Fibroblast of lung (primary cell): ENCODE measurements at places on chromosomes 1 and 21.

- H3K27ac ChIP-seq, result no peak overlapping the region
- no peaks in the 10 kb centered on the region for H3K4me1 ChIP-seq
- H3K36me3 ChIP-seq, result peaks cover 12% of the 10 kb centered on the region
- no peaks in the 10 kb centered on the region for H3K27me3 ChIP-seq
Measured at GRCh38 chr21:46381541-46381940, 57.6 kb downstream of the PCNT start.

DNA sequence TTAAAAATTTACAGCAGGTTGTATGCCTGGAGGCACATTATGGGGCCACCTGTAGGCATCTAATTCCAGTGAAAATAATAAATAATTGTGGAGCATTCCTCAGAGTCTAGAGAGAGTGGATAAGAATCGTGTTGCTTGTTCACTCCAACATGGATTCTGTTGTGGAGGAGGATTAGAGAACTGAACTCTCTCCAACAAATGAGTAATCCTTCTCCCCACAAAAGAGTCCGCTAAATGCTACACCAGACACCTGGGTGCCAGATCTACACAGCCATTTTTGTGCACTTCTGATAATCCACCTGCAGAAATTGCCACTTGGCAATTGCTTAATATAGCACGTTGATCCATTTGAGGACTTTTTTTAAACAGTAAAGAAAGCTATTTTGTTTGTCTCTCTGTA lies 113.7 kb upstream of the DPYD start:
- H3K27ac ChIP-seq, result no peak overlapping the region
- no peak for DNase-seq
- no peak overlapping the region for H3K4me3 ChIP-seq
- H3K4me1 ChIP-seq, result no peaks in the 10 kb centered on the region
- H3K27me3 ChIP-seq, result no peaks in the 10 kb centered on the region

DNA sequence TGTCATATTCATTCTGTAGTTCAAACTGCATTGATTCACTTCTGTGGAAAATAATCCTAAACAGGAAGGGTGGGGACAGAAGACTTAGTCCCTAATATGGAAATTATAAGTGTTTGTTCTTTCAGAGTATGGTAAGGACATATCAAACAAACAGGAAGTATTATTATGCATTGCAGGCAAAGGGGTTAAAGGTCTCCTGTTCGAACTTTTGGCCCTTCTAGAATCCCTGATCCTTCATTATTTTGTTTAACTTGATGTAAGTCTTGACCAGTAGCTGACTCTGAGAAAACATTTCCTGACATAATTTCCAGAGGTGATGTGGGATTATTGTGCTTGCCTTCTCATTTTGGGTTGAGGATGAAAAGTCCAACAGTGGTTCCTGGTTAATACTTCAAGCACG lies 215.4 kb upstream of the ADGRL2 start:
- no peak overlapping the region for H3K4me3 ChIP-seq
- H3K27ac ChIP-seq, result no peak overlapping the region
- no peaks in the 10 kb centered on the region for H3K4me1 ChIP-seq

DNA sequence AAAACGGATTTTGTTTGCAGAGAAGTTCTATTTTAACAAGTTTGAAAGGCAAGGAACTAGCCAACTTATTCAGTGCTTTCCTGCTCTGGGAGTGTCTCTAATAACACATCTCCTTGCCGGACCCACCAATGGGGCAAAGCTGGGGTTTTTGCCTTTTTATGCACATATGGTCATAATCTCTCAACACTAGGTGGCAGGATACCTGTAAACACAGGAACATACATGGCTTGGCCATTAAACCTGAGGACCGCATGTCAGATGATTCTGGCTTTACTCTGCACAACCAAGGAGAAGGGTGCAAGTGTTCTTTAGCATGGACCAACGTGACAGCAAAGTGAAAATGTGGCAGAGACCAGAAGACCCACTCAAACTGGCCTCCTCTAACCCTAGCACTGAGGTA lies 4.9 kb downstream of the TMEM9 start:
- H3K27ac ChIP-seq, result no peak overlapping the region
- no peaks in the 10 kb centered on the region for H3K27me3 ChIP-seq
- DNase-seq, result peak; percentile 25
- H3K36me3 ChIP-seq, result peaks cover 14% of the 10 kb centered on the region

DNA sequence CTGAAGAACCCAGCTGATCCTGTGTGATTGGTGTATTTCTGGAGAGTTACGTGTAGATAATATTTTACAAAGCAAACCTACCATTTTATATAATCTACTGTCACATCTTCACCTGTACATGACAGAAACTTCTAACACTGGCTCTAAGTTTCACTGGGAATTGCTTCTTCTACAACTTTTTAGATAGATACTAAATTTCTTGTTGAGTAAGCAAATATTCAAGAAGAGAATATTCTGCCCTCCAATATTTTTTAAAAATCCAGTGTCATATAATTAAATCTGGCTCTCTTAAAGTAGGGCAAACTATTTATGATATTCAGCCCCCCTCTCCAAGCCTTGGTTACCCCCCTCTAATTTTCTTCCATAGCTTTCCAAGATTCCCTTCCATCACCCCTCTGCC lies 50.1 kb downstream of the MROH9 start:
- no peak overlapping the region for H3K4me3 ChIP-seq
- DNase-seq, result no peak
- H3K4me1 ChIP-seq, result no peaks in the 10 kb centered on the region
- no peaks in the 10 kb centered on the region for H3K27me3 ChIP-seq
- H3K36me3 ChIP-seq, result no peaks in the 10 kb centered on the region
- H3K27ac ChIP-seq, result no peak overlapping the region

- H3K4me1 ChIP-seq, result peaks cover 2% of the 10 kb centered on the region
- no peak overlapping the region for H3K4me3 ChIP-seq
- H3K36me3 ChIP-seq, result no peaks in the 10 kb centered on the region
- no peak overlapping the region for H3K27ac ChIP-seq
- no peaks in the 10 kb centered on the region for H3K27me3 ChIP-seq
Measured at GRCh38 chr1:99647490-99647889, 1.6 kb downstream of the PALMD start.

- H3K4me1 ChIP-seq, result no peaks in the 10 kb centered on the region
- H3K4me3 ChIP-seq, result no peak overlapping the region
- H3K36me3 ChIP-seq, result no peaks in the 10 kb centered on the region
- no peak overlapping the region for H3K27ac ChIP-seq
- H3K27me3 ChIP-seq, result no peaks in the 10 kb centered on the region
Measured at GRCh38 chr1:209728466-209728865, 23.8 kb downstream of the HSD11B1 start.

GRCh38 chr1:90622666-90623065 lies 94.4 kb downstream of the BARHL2 start:
- H3K36me3 ChIP-seq, result no peaks in the 10 kb centered on the region
- H3K27me3 ChIP-seq, result no peaks in the 10 kb centered on the region
- no peak overlapping the region for H3K4me3 ChIP-seq
- H3K4me1 ChIP-seq, result no peaks in the 10 kb centered on the region
- H3K27ac ChIP-seq, result no peak overlapping the region

DNA sequence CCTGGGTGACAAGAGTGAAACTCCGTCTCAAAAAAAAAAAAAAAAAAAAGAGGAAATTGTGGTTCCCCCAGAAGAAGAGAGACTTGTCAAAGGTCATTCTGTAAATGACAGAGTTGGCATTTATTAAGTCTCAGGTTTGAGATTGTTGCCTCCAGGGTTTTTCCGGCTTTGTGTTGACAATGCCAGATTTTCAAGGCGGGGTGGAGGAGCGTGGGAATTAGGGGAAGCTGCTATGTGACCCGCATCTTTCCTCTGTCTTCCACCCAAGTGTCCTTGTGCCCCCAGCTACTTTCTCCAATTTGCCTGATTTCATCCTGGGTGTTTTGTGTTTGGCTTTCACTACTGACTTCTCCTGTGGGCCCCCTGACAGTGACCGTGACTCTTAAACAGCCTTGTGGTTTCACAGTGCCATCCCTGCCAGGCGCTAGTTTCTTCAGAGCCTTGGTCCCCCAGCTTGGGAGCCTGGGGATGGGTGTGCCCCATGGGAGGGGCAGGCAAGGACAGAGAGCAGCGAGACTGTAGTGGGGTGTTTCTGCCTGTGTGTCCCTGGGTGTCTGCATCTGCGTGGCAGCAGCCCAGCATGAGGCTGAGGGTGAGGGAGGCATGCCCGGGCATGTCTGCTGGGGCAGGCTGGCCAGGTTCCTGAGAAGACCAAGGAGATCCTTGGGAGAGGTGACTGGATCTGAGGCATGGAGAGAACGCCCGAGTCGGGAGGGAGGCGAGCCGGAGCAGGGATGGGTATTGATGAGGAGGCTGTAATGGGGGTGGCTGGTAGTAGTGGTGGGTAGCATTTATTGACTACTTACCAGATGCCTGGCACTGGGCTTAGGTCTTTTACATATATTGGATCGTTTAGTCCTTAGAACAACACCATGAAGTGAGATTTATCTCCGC lies 46.3 kb downstream of the IER5 start:
- H3K4me1 ChIP-seq, result peaks cover 24% of the 10 kb centered on the region
- H3K36me3 ChIP-seq, result no peaks in the 10 kb centered on the region

GRCh38 chr1:114379987-114380386 lies 131.0 kb downstream of the TRIM33 start:
- no peaks in the 10 kb centered on the region for H3K27me3 ChIP-seq
- no peak overlapping the region for H3K4me3 ChIP-seq

GRCh38 chr1:51969038-51969705 lies 21.3 kb downstream of the RAB3B start:
- peaks cover 22% of the 10 kb centered on the region for H3K4me1 ChIP-seq
- no peaks in the 10 kb centered on the region for H3K27me3 ChIP-seq
- DNase-seq, result peak; percentile 85
- H3K36me3 ChIP-seq, result peaks cover 8% of the 10 kb centered on the region
- H3K4me3 ChIP-seq, result no peak overlapping the region
- peak overlapping the region; percentile 95 for H3K27ac ChIP-seq

DNA sequence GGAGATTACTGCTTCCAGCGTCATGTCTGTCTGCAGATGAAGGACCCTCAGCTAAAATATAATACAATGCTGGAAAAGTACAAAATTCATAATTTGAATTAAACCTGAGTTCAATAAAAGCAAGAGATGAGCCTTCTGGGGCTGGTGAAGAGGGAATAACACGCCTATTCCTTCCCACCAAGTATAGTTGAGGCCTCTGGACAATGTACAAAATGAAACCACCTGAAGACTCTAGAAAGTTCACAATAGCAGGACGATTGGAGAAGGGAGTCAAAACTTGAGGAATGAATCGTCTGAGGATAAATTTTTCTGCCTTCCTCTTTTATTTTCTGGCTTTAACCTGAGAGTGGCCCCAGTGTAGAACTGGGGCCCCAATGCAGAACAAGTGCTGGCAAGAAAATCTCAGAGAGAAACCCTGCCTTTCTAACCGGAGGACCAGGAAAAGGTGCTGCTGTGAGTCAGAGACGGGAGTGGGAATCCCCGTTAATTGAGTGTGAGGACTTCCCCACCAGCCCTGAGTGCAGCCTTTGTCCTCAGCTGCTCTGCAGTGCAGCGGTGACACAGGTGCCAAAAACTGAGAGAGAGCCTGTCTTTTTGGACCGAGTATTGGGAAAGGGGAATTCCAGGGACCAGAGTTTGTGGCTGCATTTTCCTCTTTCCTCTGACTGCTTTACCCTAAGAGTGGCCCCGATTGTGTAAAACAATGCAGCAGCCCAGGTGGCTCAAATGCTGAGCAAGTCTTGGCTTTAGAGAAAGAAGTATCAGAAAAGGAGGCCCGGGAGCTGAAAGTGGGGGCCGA lies 264.9 kb downstream of the DYRK1A start:
- H3K27me3 ChIP-seq, result peaks cover 10% of the 10 kb centered on the region
- H3K27ac ChIP-seq, result no peak overlapping the region
- no peaks in the 10 kb centered on the region for H3K4me1 ChIP-seq
- no peaks in the 10 kb centered on the region for H3K36me3 ChIP-seq
- no peak for DNase-seq

DNA sequence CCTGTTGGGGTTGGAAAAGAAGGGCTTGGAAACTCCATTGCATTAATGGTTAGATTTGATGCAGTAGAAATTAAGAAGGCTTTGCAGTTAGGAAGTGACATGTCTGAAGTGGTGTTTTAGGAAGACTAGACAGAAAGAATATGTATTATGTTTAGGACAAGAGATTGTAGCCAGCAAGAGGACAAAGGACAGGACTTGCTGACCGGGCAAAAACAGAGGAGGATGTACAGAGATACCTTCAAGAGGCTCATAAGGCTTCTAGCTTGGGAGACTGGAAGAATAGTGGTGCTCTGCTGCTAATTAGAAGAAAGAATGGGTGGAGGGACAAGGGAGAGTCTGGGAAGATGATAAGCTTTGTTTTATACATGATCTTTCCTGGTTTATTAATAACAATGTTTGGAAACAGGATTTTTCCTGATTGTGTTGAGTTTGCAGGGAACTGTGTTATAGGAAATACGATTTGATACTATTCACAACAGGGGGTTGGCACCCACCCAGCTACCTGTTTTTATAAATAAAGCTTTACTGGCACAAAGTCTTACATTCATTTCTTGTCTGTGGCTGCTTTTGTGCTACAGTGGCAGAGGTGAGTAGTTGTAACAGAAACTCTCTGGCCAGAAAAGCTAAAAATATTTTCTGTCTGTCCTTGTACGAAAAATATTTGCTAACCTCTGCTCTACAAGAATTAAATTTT lies 37.1 kb upstream of the TMCO2 start:
- H3K4me1 ChIP-seq, result no peaks in the 10 kb centered on the region
- no peak for DNase-seq
- no peak overlapping the region for H3K4me3 ChIP-seq
- no peak overlapping the region for H3K27ac ChIP-seq
- no peaks in the 10 kb centered on the region for H3K36me3 ChIP-seq

GRCh38 chr1:237219751-237220642 lies 178.0 kb downstream of the RYR2 start:
- no peaks in the 10 kb centered on the region for H3K36me3 ChIP-seq
- DNase-seq, result peak; percentile 18
- H3K4me1 ChIP-seq, result no peaks in the 10 kb centered on the region
- no peak overlapping the region for H3K27ac ChIP-seq

DNA sequence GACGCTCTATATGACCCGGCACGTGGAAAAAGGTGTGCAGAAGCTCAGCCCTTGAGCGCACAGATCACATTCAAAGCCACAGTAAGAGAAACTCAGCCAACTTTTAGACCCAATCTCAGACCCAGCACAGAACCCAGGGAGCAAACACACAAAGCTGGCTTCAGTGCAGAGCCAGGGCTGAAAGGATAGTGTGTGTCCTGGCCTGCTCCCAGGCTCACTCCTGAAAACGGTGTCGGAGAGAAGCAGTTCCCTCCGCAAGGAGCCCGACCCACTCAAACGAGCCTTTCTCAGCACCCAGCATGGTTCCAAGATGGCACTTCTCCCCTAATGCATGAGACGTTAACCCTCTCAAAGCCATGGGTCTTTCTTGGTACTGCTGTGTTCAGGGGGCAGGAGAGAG lies 39.6 kb downstream of the CASZ1 start:
- no peak overlapping the region for H3K4me3 ChIP-seq
- no peaks in the 10 kb centered on the region for H3K4me1 ChIP-seq
- no peaks in the 10 kb centered on the region for H3K36me3 ChIP-seq
- no peak for DNase-seq
- peaks cover 4% of the 10 kb centered on the region for H3K27me3 ChIP-seq

GRCh38 chr1:193462629-193463320 lies 276.4 kb upstream of the B3GALT2 start:
- no peaks in the 10 kb centered on the region for H3K4me1 ChIP-seq
- no peak overlapping the region for H3K4me3 ChIP-seq
- H3K36me3 ChIP-seq, result no peaks in the 10 kb centered on the region
- no peak overlapping the region for H3K27ac ChIP-seq
- peak; percentile 90 for DNase-seq
